ENCODE measurements at places on chromosomes 16 and 17.

GRCh38 chr17:10294180-10294579 is 78.6 kb downstream of the MYH13 start:
- no peak overlapping the region for H3K27ac ChIP-seq
- H3K4me3 ChIP-seq, result no peak overlapping the region
- no peaks in the 10 kb centered on the region for H3K36me3 ChIP-seq
- peaks cover 7% of the 10 kb centered on the region for H3K27me3 ChIP-seq
- H3K4me1 ChIP-seq, result no peaks in the 10 kb centered on the region

- H3K36me3 ChIP-seq, result peaks cover 76% of the 10 kb centered on the region
- no peaks in the 10 kb centered on the region for H3K27me3 ChIP-seq
- peaks cover 43% of the 10 kb centered on the region for H3K4me1 ChIP-seq
- H3K4me3 ChIP-seq, result no peak overlapping the region
These were observed 2.0 kb upstream of the TEDC2 start for GRCh38 chr16:2457946-2458345.

GRCh38 chr17:64384253-64385186 is 6.1 kb downstream of the PECAM1 start:
- H3K27ac ChIP-seq, result no peak overlapping the region
- DNase-seq, result no peak
- H3K27me3 ChIP-seq, result no peaks in the 10 kb centered on the region
- no peaks in the 10 kb centered on the region for H3K4me1 ChIP-seq

GRCh38 chr16:12111223-12111622 is 134.7 kb downstream of the SNX29 start:
- H3K27me3 ChIP-seq, result no peaks in the 10 kb centered on the region
- no peaks in the 10 kb centered on the region for H3K4me1 ChIP-seq
- no peak overlapping the region for H3K27ac ChIP-seq
- no peak overlapping the region for H3K4me3 ChIP-seq
- no peak for DNase-seq

GRCh38 chr17:45405250-45406086 is 27.2 kb downstream of the ARHGAP27 start:
- H3K4me3 ChIP-seq, result no peak overlapping the region
- no peak for DNase-seq
- peaks cover 55% of the 10 kb centered on the region for H3K36me3 ChIP-seq
- peaks cover 27% of the 10 kb centered on the region for H3K4me1 ChIP-seq

DNA sequence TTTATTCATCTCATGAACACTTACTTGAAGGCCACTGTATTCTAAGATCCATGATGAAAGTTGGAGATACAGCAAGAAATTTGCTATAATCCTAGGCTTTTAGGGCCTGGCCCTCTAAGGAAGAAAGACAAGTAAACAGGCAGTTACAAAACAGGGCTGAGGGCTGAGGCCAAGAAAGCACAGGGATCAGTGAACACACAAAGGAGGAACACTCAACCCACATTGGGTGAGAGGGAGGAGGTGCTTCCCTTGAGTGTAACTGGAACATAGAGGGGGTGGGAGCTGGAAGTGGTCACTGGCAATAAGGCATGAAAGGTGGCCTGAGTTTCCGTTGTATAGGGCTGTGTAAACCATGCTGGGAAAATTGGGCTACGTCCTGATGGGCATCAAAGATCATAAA is 112.2 kb downstream of the ZNF18 start:
- no peaks in the 10 kb centered on the region for H3K36me3 ChIP-seq
- no peak overlapping the region for H3K27ac ChIP-seq
- DNase-seq, result no peak
- H3K4me1 ChIP-seq, result no peaks in the 10 kb centered on the region
- no peak overlapping the region for H3K4me3 ChIP-seq

- no peaks in the 10 kb centered on the region for H3K27me3 ChIP-seq
- DNase-seq, result no peak
- no peak overlapping the region for H3K4me3 ChIP-seq
- H3K27ac ChIP-seq, result no peak overlapping the region
- H3K36me3 ChIP-seq, result peaks cover 44% of the 10 kb centered on the region
- H3K4me1 ChIP-seq, result no peaks in the 10 kb centered on the region
These were observed 74.3 kb downstream of the CA4 start for GRCh38 chr17:60224064-60224463.

GRCh38 chr16:68297908-68298307 is 12.8 kb downstream of the SLC7A6OS start:
- H3K4me1 ChIP-seq, result no peaks in the 10 kb centered on the region
- DNase-seq, result no peak
- no peak overlapping the region for H3K27ac ChIP-seq
- H3K27me3 ChIP-seq, result no peaks in the 10 kb centered on the region

GRCh38 chr17:61731330-61731729 is 132.0 kb downstream of the BRIP1 start:
- no peaks in the 10 kb centered on the region for H3K4me1 ChIP-seq
- no peaks in the 10 kb centered on the region for H3K27me3 ChIP-seq
- no peak overlapping the region for H3K27ac ChIP-seq
- DNase-seq, result no peak

DNA sequence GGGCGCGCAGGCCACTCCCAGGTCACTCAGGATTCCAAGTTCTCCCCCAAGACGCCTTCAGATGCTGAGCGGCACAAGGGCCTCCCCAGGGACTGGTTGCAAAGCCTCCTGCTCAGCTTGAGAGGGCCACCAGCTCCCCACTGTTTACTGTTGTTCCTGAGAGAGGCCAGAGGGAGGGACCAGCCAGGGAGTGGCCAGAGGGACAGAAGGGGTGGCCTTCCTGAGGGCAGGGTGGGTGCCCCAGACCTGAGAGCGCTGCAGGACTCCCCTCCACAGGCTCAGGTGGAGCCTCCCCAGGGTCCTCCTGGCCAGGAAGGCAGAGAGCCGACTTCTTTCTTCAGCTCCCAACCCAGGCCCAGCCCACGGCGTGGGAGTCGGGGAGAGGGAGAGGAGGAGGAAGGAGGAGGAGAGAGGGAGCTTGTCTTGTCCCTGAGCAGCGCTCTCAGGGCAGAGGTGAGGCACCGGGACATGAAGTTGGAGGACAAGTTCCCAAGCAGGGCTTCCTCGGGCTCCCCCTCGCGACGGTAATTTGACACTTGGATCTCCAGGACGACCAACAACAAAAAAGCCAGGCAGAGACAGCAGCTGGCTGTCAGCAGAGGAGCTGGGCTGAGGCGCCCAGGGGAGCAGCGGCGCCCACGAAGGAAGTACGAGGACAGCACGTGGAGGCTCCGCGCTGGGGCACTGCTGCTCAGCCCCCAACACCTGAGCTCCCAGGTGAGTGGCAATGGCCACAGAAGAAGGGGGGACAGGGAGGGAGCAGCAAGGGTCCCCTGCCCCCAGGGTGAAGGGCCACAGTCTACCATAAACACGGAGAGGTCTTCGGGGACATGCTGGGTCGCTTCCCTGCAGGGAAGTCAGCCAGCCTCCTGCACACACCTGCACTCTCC is 497 bp downstream of the SMIM5 start:
- no peak overlapping the region for H3K4me3 ChIP-seq
- peak; percentile 78 for DNase-seq
- H3K36me3 ChIP-seq, result peaks cover 20% of the 10 kb centered on the region

DNA sequence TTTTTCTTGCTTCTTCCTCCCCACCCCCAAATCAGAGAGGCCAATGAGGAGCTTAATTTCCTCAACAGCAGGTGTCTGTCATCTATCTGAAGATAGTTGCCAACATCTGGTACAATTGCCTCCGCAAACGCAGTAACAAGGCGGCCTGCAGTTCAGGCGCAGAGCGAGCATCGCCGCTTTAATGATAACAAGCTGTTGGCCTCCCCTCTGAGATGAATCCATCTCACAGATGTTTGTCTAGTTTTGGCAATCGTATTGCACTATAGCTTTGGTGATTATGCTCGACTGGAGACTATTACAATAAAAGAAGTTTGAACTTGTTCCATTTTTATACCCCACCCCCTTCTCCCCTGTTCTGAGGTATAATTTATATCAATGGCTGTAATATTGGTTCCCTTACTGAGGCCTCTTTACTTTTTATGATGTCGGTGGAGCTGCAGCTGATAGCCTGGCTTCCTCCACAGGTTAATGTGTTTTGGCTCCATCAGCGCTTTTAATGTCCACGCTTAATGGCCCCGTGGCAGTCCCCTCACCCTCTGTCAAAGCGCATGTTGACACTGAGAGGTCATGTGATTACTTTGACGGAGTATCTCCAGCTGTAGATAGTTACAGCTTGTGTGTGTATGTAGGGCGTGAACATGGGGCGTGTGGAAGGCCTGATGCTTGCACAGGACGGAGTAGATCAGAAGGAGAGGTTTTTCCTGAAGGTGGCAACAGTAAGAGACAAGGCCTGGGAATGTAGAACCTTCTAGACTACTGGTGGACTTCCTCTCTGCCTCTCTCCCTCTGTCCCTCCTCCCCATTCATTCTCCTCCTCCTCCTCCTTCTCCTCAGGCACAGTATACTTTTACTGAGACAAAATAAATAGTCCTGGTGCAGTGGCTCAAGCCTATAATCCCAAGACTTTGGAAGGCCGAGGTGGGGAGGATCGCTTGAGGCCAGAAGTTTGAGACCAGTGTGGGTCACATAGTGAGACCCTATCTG is 164.7 kb downstream of the MSI2 start:
- no peak overlapping the region for H3K4me3 ChIP-seq
- H3K36me3 ChIP-seq, result peaks cover 90% of the 10 kb centered on the region
- peak overlapping the region; percentile 62 for H3K27ac ChIP-seq
- H3K4me1 ChIP-seq, result peaks cover 90% of the 10 kb centered on the region
- no peak for DNase-seq
- no peaks in the 10 kb centered on the region for H3K27me3 ChIP-seq

DNA sequence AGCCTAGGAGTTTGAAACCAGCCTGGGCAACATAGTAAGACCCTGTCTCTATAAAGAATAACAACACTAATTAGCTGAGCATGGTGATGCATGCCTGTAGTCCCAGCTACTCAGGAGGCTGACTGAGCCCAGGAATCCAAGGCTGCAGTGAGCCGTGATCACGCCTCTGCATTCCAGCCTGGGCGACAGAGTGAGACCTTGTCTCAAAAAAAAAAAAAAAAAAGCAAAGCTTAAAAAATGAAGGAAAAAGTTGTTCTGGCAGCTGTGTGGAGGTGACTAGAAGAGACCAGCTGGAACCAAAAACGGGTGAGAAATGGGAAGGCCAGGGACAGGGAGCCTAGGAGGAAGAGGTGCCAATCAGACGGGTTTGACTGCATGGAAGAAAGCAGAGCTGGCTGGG is 4.2 kb downstream of the BCL7C start:
- H3K4me3 ChIP-seq, result no peak overlapping the region
- H3K4me1 ChIP-seq, result peaks cover 19% of the 10 kb centered on the region
- H3K27me3 ChIP-seq, result no peaks in the 10 kb centered on the region
- DNase-seq, result no peak

DNA sequence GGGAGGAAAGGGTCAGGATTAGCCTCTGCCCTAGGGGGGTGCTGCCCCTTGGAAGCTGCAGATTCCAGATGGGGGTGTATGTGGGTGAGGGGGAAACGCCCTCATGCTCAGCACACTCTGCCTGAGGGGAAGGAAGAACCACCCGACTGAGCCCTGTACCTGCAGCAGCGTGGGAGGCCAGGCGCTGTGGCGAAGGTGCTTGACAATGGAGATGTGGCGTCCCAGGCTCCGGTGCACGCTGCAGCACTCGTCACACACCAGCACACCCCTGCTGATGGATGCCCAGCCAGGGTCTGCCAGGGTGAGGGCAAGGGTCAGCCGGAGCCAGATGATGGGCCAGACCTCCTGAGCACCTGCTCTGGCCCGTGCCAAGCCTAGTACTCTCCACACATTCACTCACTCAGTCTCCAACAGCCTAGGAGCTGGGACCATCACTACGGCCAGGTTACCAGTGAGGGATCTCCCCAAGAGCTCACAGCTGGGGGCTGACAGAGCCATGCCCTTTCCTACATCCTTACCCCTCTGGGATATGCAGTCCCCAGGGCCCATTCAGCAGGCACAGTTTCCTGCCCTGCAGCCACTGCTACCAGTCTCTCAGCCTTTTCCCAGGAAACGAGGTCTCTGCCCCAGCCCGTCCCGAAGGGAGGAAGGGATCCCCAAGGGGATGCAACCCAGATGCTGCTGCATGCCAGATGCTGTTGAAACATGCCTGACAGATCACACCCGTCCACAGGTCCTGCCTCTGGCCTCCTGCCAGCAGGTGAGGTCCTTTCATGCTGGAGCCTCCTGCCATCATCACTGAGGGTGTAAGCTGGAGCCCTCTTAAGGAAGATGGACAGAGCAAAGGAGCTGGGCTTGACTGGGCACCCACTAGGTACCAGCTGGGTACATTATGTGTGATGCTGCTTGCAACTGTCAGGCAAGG is 5.9 kb downstream of the GIT1 start:
- H3K27me3 ChIP-seq, result no peaks in the 10 kb centered on the region
- peaks cover 29% of the 10 kb centered on the region for H3K4me1 ChIP-seq
- no peak overlapping the region for H3K4me3 ChIP-seq
- DNase-seq, result no peak

DNA sequence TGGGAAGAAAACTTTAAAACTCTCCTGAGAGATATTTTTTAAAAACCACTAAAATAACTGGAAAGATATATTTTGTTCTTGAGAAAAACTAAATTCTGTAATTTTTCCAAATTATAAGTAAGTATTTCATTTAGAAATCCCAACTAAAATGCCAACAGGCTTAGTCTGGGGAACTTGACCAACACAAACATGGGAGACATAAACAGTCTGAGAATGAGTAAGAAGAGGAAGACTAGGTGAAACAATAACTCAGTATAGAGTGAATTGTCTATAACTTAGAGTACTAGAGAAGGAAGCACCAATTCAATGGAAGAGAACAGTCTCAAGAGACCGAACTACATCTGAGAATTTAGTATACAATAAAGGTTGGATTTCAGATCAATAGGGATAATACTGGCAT is 2.9 kb downstream of the CMTM1 start:
- no peaks in the 10 kb centered on the region for H3K4me1 ChIP-seq
- no peaks in the 10 kb centered on the region for H3K27me3 ChIP-seq
- no peak overlapping the region for H3K27ac ChIP-seq
- H3K4me3 ChIP-seq, result no peak overlapping the region

DNA sequence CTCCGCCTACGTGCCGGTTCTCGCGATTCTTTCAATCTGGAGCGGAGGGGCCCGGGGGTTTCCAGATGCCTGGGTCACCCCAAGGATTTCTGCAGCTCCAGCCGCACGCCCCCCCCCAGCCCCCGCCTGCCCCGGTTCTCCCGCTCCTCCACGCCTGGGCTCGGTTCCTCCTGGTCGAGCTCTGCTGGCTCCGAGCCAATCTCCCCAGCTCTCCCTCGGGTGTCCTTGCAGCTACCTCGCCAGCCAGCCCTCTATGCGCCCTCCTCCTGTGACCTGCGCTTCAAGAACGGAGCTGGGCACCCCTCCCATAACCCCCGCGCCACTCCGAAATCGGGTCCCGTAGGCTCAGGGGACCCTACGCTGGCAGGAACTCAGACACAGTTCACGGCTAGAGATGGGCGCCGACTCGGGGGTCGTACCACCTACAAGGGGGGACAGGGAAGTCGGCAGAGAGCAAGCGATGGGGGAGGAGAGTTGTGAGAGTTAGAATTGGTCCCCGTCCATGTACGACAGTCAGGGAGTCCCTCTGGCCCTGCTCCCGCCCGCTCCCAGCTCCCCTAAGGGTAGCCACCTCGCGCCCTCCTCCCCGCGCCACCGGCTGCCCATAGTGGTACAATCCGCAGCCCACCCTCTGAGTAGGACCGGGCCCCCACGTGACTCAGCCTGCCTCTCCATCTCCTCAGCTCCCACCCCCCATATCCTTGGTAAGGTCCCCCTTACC is 961 bp downstream of the FGF11 start:
- H3K36me3 ChIP-seq, result peaks cover 4% of the 10 kb centered on the region
- H3K4me3 ChIP-seq, result no peak overlapping the region
- H3K27ac ChIP-seq, result no peak overlapping the region

GRCh38 chr16:1048442-1049112 is 24.0 kb upstream of the SSTR5 start:
- no peaks in the 10 kb centered on the region for H3K27me3 ChIP-seq
- DNase-seq, result peak; percentile 30
- no peak overlapping the region for H3K4me3 ChIP-seq
- no peak overlapping the region for H3K27ac ChIP-seq
